Fibroblast of skin of back (primary cell): ENCODE measurements at places on chromosomes 13 and 19.

DNA sequence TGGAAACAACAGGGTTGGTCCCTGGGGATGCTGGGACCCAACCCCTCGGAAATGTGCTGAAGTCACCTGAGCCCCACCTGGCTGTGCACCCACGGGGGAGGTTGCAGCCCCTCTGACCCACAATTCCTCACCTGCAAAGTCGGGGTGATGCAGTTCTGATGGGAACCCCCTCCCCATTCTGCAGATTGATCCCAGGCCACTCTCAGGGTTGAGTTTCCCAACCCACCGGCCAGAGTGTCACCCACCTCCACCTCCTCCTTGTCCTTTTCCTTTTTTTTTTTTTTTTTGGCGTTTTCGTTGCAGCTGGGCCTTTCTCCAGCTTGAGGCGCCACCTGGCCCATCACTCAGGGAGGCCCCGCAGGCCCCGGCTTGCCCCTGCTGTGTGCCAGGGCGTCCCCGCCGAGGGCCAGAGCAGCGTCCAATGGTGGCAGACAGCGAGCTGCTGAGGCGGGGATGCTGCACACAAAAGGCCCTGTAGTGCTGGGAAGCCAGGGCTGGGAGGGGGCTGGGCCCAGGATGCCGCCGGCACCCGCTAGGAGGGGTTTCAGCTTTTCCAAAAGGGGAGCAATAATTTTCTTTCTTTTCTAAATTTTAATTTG lies 4.6 kb downstream of the PIK3R2 start:
- no peak for DNase-seq

- no peak for DNase-seq
Measured at GRCh38 chr19:43674183-43674582, 4.2 kb upstream of the PLAUR start.

GRCh38 chr13:83827338-83827737 lies 54.9 kb downstream of the SLITRK1 start:
- DNase-seq = no peak

DNA sequence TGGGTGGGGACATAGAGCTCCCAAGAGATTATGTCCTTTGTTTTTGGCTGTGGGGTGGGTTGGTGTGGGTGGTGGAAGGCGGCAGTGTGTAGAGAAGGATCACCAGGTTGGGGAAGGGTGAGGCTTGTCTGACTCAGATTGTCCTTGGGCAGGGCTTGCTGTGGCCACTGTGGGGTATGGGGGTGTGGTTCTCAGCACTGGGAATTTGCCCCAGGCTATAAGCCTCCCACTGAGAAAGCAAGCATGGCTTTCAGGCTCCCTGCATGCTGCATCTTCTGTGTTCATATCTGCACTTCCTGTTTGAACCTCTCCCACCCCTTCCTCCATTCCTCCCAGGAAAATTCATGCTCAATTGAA lies 34.9 kb downstream of the DNAJC15 start:
- DNase-seq = peak; percentile 96

DNA sequence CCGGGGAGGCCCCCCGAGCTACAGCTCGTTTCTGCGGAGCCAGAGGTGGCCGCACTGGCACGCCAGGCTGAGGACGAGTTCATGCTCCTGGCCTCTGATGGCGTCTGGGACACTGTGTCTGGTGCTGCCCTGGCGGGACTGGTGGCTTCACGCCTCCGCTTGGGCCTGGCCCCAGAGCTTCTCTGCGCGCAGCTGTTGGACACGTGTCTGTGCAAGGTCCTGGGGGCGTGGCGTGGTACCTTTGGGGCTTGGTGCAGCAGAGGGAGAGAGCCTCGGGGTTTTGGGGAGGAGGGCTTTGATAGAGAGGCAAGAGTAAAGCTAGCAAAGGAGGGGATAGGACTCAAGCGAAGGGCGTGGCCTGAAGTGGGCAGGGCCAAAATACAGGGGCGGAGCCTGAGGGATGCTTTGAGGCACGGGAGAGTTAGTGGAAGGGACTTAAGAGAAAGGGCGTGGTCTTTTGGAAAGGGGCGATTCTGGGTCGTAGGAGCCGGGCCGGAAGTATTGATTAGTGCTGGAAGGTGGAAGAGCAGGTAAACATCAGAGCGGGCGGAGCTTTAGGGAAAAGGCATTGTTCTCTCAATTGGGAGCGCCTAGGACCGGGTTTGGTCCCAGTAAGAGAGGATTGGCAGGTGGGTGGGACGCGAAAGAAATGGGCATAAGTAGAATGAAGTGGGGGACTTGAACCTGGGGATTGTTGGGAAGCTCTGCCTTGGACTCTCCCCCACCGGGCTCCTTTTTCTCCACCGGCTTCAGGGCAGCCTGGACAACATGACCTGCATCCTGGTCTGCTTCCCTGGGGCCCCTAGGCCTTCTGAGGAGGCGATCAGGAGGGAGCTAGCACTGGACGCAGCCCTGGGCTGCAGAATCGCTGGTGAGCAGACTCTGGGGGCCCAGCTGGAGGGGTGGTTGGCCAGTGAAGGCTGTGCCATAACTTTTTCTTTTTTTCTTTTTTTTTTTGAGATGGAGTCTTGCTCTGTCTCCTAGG lies 1.2 kb downstream of the PPM1N start:
- DNase-seq = peak; percentile 49

GRCh38 chr19:11767633-11768133 lies 883 bp downstream of the ZNF441 start:
- peak; percentile 22 for DNase-seq

DNA sequence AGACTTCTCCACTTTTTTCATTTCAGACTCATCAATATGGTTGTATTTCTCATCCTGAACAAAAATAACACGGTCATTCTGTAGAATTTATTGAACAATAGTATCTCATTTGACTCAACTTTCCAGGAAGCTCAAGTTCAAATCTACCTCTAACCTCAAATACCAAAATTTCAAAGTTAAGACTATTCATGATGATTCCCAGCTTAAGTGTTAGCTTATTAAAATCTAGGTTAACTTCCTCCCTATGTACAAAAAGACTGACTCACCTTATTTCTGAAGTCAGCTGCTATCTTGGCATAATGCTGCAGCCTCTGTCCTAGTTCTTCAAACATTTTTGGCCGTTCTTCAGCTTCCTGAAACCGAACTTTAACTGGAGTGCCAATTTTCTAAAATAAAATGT lies 23.2 kb downstream of the HSPH1 start:
- DNase-seq = no peak

- no peak for DNase-seq
Measured at GRCh38 chr13:88718781-88719180, 1047.6 kb downstream of the SLITRK5 start.

GRCh38 chr19:47511681-47512080 lies 3.2 kb downstream of the NAPA start:
- DNase-seq = no peak

DNA sequence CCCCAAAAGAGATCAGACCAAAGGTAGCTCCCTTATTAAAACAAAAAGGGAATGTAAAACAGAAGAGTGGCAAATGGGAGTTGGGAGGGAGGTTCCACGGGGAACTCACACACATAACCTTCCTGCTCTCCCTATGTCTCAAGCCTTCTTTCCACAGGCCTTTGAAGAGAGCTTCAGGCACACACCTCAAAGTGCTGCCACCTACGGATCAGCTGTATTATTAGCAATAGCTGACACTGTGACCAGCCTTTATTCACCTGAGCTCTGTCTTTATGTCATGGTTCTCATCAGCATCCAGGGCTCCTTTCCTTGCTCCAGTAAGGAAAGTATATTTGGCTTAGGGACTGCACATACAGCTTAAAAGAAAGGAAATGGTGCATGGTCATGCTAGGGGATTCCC lies 11.3 kb downstream of the ZNF571 start:
- DNase-seq = no peak

DNA sequence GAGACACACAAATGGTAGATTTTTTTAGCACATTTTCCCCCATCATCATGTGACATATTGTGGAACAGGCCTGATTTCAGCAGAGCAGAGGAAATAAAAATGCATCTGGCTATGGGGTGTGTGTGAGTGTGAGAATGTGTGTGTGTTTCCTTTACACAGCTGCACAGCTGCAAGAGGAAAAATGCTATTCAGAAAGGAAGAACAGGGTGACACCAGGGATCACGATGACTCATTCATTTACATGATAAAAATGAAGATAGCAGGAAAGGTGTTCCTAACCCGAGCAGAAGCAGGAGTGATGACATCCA lies 469.5 kb upstream of the TSHZ3 start:
- DNase-seq = no peak

- DNase-seq = no peak
Measured at GRCh38 chr13:57784633-57785032, 153.1 kb downstream of the PCDH17 start.

GRCh38 chr13:47178090-47178950 lies 281.5 kb upstream of the HTR2A start:
- DNase-seq = no peak

DNA sequence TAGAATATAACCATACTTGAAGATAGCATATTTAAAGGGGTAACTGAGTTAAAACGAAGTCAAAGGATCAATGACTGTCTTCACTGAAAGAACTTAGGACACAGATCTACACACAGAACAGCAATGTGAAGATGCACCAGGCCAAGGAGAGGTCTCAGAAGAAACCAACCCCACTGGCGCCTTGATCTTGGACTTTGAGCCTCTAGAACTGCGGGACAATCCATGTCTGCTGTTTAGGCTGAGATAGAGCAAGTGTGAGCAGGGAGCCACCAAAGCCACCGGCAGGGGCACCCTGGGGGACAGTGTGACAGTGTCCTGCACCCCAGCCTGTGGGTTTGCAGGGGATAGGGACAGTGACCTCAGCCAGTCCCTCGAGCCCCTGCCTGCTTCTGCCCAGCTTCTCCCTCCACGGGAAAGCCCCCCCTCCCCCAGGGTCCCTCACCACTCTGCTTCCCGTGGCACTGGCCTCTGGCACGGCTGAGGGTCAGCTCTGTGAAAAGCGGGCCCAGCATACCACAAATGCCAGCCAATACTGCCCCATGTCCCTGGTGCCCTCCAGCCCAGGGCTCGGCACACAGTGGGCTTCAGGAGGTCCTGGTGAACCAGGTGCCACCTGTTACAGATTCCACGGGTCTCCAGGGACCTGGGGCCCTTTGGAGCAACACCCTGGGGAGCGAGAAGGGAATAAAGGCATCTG lies 40.8 kb downstream of the KLF2 start:
- DNase-seq = no peak

- DNase-seq = no peak
Measured at GRCh38 chr13:84430446-84430845, 548.2 kb upstream of the SLITRK1 start.

GRCh38 chr13:46297361-46297811 lies 85.7 kb downstream of the LRRC63 start:
- DNase-seq = peak; percentile 57

- DNase-seq = no peak
Measured at GRCh38 chr19:6832412-6832811, 55.0 kb upstream of the ADGRE1 start.

GRCh38 chr13:19838865-19839275 lies 24.6 kb downstream of the ZMYM5 start:
- peak; percentile 77 for DNase-seq

GRCh38 chr19:38264486-38265212 lies at the start of gene SPINT2:
Gene SPINT2 (plus strand): TSS chr19:38264573. CDS start chr19:38264893, 320 bp downstream.
- DNase-seq = no peak

DNA sequence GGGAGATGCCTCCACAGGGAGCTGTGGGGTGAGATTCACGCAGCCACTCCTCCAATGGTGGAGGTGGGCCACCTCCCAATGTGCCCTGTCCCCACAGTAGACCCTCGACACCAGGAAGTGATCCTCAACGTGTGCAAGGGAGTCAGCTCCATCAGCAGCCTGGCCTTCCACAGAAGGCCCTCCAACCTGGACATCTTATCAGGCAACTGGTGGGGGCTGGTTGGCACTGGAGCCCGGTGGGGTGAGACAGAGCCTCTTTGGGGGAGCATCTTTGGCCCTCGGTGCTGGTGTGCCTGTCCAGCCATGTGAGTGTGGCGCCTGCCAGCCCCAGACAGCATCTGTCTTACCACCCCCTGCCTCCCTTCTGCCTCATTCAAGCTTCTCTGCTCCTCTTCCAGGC lies 19.7 kb upstream of the RNF17 start:
- DNase-seq = no peak

DNA sequence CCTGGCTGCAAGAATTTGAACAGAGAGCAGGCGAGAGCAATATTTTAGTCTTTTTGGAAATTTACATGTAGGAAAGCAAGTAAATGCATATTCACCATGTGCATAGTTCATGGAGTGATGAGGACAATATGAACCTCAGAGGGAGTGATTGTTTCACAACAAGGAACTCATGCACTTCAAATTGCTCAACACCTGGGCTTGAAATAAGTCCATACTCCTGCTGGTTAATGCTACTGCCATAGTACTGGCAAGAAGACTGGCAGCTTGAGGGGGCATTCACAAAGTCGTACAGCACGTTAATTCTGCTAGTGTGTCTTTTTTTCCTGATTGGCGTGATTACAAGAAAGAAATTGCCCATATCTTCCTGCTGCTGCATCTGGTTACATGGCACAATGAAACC lies 267.6 kb downstream of the PCDH17 start:
- DNase-seq = no peak

DNA sequence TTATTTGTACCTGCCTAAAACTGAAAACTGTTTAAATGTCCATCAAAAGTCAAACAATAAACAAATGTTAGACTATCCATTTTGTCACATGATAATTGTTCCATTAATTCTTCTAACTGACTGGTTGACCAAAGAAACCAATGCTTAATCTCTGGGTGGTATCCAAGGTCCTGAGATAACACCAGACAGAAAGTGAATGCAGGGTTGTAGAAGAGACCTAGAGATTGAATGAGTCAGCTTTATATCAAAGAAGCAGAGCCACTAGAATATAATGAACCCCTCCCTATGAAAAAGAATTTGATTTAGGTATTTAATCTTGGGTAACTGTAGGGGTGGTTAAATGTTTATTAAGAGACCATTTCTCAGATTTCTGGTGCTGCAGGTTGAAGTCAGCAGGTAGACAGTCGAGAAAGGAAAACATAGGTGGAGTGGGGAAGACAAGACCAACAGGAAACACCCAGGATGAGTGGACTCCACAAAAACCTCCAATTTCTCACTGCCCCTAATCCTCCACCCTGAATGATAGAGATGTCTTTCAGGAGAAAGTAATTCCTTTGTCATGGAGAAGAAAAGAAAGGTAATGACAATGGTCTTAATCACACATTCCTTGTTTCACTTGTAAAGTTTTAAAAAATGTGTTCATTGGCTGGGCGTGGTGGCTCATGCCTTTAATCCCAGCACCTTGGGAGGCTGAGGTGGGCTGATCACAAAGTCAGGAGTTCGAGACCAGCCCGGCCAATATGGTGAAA lies 536.4 kb downstream of the IRS2 start:
- DNase-seq = no peak

DNA sequence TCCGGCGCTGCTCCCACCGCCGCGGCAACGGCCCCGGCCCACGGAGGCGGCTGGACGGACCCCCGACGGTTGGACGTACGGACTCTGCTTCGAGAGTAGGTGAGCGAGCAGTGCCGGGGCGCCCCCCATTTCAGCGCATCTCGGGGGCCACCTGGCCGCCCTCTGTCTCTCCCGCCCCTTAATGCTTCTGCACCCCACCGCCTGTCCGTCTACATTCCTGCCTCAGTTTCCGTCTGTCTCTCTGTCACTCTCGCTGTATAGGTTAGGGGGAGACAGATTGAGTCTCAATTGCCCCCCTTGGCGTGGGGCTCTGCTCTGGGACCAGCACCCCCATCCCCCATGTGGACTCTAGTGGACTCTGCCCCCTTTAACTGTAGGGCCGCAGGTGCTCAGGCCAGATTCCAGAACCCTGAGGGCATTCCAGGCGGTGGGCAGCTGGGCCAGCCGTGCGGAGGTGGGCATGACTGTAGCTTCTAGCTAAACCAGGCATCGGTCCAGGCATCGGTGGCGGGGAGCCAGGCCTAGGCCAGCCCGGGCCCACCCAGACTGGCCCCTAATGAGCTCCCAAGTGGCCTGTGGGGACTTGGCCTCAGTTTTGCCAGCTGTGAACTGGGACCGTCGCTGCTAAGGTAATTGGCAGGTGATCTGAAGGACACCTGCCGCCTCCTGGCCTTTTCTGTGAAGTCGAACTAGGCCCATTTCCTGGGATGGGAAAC lies 373 bp downstream of the TNFAIP8L1 start:
- DNase-seq = no peak
